Fibroblast of the aortic adventitia (primary cell): ENCODE measurements at places on chromosomes 2 and 18. TPM values are rescaled to one million over a fixed set of nuclear protein-coding genes. Genes with fewer than 3 reads are reported as not detected.

The REG1B gene
- total RNA-seq: not detected in 2 replicates

The ZNF804A gene
- 4.7 and 12.9 TPM in 2 replicates for total RNA-seq

The IL1A gene
- 0.90 TPM in 1 of 2 replicates, not detected in the other for total RNA-seq

DNA sequence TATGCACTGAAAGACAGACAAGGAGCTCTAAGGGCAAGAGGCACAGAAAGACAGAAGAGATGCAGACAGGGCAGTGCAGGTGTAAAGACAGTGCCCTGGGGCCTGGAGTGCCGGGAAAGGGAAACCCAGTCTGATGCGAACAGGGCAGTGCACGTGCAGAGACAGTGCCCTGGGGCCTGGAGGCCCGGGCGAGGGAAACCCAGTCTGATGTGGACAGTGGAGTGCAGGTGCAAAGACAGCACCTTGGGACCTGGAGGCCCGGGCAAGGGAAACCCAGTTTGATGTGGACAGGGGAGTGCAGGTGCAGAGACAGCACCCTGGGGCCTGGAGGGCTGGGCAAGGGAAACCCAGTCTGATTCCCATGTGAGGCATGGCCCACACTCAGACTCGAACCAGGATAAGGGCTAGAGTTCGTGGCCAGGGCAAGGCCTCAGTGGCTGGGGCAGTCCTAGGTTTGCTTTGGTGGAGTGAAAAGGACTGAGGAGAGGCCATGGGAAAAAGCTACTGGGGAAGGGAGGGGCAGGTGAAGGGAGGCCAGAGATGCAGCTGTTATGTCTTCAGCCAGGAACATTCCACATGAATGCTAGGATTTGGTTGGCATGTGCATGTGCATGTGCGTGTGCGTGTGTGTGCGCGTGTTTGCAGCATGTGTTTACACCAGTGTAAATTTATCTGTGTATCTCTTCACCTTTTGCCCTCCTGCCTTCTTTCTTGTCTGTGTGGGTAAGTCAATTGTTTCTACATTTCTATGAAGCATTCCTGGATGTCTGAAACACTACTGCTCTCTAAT lies 39.1 kb upstream of the DNMT3A start:
- DNase-seq: peak; percentile 27

GRCh38 chr2:8599421-8600242 lies 82.2 kb upstream of the ID2 start:
- no peak for DNase-seq

- no peak for DNase-seq
Observed at GRCh38 chr2:50402654-50402960, 629.3 kb downstream of the NRXN1 start.

GRCh38 chr2:128473175-128474035 lies 154.7 kb upstream of the HS6ST1 start:
- peak; percentile 38 for DNase-seq

DNA sequence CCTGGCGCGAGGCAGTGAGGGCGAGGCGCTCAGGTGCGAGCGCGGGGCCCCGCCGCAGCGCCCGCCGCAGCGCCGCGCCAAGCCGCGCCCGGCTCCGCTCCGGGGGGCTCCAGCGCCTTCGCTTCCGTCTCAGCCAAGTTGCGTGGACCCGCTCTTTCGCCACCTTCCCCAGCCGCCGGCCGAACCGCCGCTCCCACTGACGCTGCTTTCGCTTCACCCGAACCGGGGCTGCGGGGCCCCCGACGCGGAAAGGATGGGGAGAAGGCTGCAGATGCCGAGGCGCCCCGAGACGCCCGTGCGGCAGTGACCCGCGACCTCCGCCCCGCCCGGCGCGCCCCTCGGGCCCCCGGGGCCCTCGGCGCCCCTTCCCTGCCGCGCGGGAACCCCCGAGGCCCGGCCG lies 328 bp upstream of the INHBB start:
- no peak for DNase-seq

GRCh38 chr2:195317550-195317949 lies 339.5 kb upstream of the SLC39A10 start:
- no peak for DNase-seq

DNA sequence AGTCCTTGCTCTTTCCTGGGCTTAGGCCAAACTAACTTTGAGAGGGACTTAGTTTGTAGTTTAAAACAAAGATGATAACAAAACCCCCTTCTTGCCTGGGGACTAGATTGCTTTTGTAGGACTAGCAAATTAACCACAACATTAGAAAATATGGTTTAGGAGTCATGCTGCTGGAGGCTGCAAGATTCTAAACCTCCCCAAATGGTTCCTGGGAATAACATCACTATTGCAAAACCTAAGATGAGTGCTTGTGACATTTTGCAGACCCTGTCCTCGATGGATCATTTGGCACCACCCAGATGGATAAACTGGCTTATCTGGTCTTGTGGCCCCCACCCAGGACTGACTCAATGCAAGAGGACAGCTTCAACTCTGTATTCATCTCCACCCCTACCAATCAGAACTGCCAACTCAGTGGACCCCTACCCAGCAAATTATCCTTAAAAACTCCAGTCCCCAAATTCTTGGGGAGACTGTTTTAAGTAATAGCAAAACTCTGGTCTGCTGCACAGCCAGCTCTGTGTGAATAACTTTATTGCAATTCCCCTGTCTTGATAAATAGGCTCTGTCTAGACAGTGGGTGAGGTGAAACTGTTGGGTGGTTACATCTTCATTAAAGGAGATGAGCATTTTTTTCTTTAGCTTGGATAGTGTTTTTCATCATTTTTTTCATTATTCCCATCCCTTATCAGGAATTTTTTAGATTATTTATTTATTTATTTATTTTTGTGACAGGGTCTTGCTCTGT lies 58.9 kb downstream of the SPTBN1 start:
- DNase-seq: no peak
